ENCODE measurements at places on chromosomes 12 and 14.

DNA sequence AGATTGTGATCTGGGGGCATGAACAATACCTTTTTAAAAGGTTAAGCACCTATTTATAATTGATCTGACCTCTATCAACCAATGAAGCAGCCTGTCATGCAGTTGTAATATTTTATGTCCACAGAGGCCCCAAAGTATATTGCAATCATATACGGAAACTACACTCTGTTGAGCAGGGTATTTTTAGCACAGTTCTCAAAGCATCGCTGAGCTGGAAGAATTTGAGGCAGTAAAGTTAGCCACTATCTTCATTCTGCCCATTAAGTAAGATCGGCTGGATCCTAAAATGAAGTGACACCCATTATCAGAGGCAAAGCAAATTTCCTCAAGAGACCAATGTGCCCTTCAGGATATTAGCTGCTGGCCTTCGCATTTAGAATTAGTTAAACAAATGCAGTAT, 47.7 kb upstream of the GRIP1 start:
- no peak for DNase-seq

DNA sequence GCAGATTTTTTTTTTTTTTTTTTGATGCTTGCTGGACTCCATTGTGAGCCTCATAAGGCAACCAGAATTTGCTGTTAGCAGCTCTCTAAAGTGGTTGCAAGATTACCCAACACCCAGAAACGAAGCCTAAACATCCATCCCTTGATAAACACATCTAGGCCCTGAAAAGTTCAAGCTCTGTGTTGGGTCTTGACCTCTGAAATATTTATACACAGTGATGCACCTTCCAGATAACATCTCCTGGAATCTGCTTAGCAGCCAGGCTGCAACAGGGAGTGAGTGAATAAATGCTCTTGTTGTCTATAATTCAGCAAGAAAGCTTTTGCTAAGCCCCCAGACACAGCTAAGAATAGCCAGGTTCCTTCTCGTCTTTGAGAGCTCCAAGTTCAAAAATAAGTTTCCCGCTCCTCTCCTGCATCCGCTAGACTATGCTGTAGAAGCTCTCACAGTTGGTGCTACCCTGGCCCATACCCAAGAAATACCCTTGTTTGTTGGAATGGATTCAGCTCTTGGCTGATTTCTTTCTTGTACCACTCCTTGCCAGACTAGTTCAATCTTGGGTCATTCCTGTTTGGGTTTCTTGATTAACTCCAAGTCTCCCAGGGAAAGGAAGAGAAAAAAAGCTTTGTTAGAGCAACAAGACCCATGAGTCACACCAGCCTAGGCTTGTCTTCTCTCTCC, 610.6 kb upstream of the TBX3 start:
- no peak for DNase-seq

GRCh38 chr14:83478741-83479140, 1945.1 kb upstream of the SEL1L start:
- no peak for DNase-seq

- DNase-seq = no peak
These were observed 3.7 kb upstream of the MAPKAPK5 start for GRCh38 chr12:111838353-111838752.

DNA sequence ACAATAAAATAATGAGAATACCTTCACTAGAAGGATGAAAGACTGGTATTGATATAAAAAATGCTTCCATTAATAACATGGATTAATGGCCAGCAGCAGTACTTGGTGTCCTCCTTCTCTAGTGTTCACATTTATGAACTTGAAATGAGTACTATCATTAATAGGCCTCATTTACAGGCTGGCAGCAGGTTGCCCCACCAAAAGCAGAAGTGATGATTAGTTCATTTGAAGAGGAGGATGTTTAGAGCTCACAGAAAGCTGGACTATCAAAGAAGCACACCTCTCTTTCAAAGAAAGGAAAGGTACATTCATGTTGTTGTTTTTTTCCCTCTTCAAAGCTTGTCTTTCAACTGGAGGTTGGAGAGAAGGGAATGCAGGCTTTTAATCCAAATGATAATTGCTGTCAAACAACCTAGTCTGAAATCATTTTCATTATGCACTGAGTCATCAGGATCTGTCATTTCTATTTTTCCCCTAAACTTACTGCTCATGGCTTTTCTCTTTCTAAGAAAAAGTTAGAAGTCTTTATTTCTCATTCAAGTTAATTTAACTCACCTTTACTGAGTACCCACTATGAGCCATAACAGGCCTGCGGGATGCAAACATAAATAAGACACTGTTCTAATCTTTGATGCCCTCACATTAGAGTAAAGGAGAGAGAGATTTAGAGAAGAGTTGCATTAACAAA, 157.9 kb upstream of the GRIP1 start:
- DNase-seq = no peak

DNA sequence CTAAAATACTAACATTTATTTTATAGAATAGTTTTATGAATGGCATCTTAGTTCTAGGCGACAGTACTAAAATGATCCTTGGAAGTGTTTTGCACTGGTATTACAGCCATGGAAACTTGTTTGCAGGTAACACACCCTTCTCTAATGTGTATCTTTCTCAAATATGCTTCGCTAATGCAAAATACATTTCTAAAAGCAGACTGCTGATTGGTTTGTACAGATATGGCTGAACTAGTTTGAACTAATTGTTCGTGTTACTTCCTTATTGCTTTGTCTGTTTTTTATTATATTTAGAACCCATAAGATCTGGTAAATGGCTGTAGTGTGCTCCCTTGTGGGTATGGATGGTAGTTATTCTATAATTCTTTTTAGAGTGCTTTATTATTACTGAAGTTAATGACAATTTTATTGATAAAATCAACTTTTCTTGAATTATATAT, 53.0 kb downstream of the ATF7IP start:
- no peak for DNase-seq

- DNase-seq = no peak
These were observed 34.2 kb downstream of the CCDC88C start for GRCh38 chr14:91383439-91383838.

- no peak for DNase-seq
These were observed 290.9 kb downstream of the BTG1 start for GRCh38 chr12:91854725-91855124.

DNA sequence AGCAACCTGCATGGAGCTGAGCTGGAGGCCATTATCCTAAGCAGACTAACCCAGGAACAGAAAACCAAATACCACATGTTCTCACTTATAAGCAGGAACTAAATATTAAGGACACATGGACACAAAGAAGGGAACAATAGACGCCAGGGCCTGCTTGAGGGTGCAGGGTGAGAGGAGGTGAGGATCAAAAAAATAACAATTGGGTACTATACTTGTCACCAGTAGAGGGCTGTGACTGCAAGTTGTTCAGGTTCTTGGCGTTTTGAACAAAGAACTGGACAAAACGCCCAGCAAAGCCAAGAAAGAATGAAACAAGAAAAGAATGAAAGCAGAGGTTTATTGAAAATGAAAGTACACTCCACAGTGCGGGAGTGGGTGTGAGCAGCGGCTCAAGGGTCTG, 208.5 kb upstream of the NEDD1 start:
- DNase-seq = no peak

DNA sequence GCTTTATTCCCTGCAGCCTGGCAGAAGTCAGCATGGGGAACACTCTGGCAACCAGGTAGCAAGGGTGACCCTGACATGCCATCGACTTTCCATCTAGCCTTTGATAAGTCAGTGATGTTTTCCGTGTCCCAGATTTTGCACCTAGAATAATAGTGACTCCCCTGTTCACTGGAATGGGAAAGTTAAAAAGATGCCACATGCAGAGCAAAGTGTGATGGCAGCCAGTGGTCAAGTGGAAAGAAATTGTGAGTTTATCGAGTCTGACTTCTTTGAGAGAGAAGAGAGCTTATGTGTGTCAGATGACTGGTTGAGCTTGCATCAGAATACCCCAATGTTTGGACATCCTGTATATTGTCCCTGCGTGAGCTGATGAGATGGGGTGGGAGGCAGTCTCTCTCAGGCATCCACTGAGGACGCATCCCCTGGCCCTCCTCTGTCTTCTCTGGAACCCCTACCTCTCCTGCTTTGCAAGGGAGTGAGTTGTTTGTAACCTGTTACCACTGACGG, 148.5 kb downstream of the GCH1 start:
- no peak for DNase-seq
